T follicular helper cell (primary cell): ENCODE measurements at places on chromosomes 2 and 18.

DNA sequence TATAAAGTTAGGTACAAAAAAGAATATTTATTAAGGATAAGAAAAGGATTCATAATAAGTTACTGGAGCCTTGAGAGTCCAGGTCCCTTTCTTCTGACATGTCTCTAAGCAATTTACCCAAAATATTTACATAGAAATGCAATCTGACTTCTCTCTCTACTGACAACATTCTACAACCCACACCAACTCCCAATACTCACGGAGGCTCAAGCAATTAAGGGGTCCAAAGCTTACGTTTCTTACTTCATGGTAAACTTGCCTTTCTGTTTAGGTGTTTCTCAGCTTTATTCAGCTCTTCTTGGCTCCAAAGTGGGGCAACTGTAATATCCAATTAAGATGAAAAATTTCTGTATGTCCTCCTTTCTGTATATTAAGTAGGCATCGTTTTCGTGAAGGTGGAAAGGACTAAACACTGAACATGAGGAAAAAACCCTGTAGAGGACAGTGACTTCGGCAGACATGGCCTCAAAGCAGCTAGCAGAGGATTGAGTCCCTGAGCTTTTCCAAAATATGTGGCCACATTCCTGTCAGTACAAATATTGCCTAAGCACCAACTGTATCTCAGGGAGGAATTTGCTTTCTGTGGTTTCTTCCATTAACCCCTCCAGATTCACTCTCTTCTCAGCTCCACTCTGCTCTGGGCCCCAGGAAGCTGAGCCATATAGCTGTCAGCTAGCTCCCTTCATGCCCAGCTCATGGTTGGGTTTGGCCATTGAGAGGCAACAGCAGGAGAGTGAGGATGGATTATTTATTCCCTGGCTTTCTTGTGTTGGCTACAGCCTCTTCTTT, 67.9 kb upstream of the GLS start:
- no peak for DNase-seq

DNA sequence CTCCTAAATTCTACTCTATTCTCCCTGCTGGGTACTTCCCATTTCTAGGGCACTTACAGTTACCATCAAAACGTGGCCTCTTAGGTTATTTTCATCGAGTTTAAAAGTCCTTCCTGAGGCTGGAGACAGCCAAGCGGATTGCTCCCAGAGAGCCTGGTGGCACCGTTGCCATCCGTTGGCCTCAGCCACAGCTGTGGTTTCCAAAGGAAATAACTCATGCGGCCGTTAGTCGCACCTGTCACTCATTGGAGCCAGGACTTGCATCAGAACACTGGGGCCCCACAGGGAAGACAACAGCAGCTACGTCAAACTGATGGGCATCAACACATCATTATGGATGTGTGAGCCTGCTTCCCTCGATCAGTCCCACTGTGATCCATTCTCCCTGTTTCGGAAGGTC, 453.4 kb downstream of the BCL11A start:
- DNase-seq = no peak

DNA sequence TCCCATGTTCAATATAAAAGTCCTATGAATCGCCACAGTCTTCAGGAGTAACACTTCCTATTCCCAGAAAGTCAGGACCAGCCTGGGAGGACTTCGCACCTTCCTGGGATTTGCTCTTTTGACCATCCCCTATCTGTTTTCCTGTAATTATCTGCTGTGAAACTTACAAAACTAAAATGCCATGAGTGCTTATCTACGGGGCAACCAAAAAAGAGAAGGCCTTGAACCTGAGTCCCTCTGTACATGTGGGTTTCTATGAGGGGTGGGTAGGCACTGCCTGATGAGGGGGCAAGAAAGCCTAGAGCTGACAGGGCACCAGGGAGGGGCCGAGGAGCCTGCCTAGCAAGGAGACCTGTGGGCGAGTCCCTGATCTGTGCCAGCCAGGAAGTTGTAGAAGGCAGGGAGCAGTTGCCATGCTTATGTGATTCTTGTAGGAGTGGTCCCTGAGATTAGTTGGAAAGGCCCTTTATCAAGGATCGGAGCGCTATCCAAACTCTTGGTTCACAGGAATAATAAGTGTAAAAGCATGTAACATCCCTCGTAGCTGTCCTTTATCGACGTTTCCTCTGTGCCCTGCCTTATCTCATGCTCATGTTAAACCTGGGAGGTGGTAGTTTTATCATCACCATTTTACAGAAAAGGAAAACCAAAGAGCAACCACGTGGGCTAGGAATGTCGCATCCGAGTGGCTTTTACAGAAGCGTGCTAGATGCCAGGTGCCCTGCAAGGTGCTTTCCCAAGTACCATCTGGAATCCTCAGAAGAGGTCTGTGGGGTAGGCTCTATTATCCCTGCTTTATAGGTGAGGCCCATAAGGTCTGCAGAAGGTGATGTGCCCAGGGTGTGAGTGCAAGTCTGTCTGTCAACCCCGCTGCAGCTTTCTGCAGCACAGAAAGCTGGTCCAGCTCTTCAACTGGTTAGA, 111.8 kb downstream of the B3GNT2 start:
- no peak for DNase-seq

GRCh38 chr2:240291337-240292034, 144.0 kb upstream of the GPC1 start:
- DNase-seq = no peak

DNA sequence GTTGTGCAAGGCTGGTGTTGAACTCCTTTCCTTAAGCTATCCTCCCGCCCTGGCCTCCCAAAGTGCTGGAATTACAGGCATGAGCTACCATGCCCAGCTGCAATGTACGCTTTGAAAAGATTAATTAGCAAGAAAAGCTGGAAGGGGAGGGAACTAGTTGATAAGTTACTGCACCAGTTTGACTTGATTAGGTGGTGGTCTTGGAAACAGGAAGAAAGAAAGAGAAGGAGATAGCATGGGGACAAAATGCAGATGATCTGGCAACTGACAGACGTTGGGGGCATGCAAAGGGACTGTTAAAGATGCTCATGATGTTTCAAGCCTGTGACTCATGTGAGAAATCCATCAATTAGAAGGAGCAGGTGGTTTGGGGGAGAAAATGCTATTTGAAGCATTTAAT, 68.6 kb downstream of the PLEKHM3 start:
- no peak for DNase-seq

GRCh38 chr2:15678346-15678745, 86.7 kb downstream of the DDX1 start:
- DNase-seq = no peak

GRCh38 chr2:196677404-196677803, 37.9 kb downstream of the CCDC150 start:
- no peak for DNase-seq

- DNase-seq = no peak
Observed at GRCh38 chr2:152542337-152542994, 174.8 kb downstream of the PRPF40A start.

GRCh38 chr2:40371525-40372282, 80.2 kb downstream of the SLC8A1 start:
- no peak for DNase-seq

- no peak for DNase-seq
Observed at GRCh38 chr18:50721006-50721405, 98.8 kb downstream of the MRO start.

- DNase-seq = no peak
Observed at GRCh38 chr2:63497576-63497975, 90.7 kb downstream of the WDPCP start.

- DNase-seq = no peak
Observed at GRCh38 chr2:157785200-157785599, 90.9 kb downstream of the ACVR1 start.

GRCh38 chr2:19900931-19901441, 797 bp downstream of the TTC32 start:
- DNase-seq = no peak
